ENCODE measurements at places on chromosomes 6 and 20.
A peak's percentile ranks its signal among the peaks of the same experiment; 100 is the strongest.

DNA sequence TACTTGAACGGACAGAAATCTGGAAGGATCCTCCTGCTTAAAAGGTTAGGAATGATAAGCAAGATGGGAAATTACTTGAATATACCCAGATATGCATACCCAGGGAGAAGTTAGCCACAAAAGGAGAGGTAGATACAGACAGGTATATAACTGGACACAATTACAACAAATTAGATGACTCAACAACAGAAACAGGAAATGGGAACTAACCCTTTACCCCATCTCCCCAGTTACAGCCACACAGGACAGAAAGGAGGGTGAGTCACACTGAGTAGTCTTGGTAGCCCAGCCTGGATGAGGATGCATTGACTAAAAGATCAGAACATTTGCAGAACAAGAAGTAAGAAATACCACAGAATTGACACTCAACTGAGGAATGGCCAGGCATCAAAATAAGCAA lies 61.2 kb downstream of the C6orf52 start:
- DNase-seq: no peak

DNA sequence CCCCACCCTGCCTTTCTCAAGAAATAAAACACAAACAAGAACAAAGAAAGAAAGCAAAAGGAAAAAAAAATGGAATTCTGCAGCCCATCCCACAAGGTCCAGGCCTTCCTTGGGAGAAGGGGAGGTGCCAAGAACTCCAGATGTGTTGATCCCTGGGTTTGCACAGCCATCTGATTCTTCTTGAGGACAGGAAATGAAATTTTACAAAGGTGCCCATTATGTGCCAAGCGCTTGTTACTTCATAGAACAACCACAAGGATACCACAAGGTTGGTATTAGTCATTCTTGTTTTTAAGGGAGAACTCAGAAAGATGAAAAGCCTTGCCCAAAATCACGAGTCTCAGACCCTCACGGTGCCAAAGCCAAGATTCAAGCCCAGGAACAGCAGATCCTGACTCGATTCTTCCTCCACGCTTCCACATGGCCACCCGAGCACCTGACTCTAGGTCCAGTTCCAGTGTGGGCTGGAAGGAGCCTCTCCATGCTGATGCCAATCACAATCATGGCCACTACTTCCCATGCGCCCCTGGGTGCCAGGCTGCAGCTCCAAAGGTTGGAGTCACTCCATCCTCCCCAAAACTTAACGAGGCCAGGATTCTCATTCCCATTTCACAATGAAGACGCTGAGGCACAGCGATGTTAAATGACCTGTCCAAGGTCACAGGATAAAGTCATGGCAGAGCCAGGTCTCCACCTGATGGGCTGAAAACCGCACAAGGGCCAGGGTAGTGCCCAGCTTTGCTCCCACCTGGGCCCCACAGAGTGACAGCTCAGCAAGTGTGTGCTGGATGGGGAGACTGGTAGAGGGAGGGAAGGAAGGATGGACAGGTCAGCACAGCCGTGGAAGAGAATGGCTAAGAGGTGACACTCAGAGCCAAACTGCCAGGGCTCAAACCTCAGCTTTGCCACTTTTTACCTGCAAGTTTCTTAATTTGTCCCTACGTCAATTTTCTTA lies 66.7 kb upstream of the TOP1 start:
- no peak for DNase-seq

DNA sequence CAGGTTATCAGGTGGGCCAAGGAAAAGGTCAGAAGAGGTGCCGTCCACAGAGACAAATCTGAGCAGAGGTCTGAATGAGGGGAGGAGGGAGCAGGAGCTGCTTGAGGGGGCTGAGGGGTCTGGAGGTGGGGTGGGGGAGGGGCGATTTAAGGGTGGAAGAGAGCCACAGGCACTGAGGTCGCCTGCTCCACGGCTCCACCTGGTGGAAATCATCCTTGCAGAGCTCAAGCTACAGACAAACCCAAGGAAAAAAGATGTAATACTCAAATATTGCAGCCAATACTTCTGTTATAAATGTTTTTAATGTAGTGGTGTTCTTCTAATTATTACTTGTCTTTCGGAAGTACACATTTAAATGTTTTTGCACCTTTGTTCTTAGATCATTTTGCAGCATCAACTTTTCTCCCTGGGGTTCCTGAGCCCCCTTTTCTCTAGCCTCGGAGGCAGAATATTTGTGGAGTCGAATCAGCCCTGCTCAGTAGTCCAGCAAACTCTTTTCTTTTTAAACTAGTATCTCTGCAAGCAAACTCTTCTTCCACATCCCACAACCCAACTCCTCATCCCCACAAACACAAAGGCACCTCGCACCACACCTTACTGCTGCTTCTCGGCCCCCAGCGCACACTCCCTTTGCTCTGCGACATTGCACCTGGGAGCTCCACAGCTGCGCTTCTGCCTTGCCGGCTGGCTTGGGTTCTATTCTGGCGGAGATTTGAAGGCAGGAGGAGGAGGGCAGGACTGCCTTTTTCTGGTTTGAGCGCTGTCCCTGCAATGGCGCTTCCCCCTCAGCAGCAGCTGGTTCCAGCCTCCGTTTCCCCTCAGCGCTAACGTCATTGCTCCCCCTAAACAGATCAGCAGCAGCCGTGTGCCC lies 51.0 kb upstream of the TFAP2A start:
- no peak for DNase-seq

- no peak for DNase-seq
Observed at GRCh38 chr6:90216072-90216977, 80.3 kb downstream of the BACH2 start.

DNA sequence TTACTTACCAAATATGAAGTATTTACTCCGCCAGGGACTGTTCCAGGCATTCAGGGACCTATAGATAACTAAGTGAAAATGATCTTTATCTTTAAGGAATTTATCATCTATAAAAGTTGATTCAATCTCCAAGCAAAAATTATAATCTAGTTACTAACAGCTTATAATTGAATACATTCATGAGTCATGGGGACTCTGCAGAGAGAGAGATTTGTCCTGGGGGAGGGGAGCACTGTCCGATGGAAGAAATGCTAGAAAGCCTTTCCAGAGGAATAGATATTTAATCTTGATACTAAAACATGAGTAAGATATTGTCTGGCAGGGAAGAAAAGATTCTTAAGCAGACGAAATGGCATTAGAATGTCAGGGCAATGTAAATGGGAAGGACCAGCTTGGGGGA lies 139.3 kb downstream of the CD164 start:
- DNase-seq: no peak

DNA sequence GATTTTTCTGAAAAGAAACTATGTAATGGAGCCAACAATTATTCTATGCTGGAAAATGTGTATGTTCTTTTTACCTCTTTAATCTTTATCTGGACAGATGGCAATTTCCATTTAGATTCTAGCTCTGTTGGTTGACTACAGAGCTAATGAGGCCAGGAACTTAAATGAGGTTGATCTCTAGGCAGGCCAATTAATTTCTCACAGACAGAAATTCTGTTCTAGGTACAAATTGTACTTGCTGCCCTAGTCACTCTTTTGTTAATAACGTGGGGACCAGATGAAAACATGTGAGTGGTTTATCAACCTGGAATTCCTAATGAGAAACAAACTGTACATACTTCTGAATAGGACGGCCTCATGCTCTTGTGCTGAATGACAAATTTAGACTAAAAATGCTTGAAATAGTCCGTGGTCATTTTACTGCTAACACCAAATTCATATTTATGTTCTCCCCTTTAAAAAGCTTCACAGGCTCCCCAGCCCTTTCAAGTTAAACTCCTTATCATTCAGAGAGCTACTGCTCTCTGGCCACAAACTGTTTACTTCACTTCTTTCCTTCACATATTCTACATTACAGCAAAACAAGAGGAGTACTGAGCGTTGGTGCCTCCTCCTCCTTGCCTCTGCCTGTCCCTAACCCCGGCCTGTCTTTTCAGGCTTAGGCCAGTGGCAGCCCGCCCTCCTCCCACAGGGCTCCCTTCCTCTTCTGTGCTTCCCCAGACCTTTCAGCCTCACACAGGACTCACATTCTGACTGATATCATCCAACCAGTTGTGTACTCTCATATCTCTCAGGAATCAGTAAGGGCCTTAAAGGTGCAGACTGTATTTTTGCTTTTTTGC lies 41.4 kb downstream of the DTNBP1 start:
- DNase-seq: peak; percentile 63

DNA sequence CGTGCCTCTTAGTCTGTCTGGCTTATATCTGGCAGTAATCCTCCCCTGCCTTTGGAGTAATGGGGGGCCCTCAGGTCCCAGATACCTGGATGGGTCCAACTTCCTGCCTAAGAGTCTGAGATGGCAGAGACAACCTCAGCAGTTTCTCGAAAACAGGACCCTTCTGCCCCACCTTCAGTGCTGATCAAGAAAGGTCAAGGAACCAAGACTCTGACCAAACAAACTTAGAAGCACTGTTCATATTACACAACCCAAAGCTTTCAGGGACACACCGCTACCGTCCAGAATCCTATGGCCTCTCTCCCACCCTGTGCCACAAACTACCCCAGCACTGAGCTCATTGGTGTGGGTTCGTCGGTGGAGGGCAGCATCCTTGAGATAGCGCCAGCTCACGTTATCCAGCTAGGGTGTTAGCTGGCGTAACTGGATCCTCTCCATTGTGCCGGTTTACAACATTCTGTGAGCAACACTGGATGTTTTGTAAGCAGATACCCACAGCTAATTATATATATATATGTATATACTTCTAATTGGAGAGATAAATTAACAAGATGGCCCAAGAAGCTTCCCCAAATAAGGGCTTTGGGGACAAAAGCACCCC lies 7.6 kb upstream of the TMC2 start:
- DNase-seq: no peak

- DNase-seq: no peak
Observed at GRCh38 chr6:3759646-3760232, 8.2 kb upstream of the PXDC1 start.

DNA sequence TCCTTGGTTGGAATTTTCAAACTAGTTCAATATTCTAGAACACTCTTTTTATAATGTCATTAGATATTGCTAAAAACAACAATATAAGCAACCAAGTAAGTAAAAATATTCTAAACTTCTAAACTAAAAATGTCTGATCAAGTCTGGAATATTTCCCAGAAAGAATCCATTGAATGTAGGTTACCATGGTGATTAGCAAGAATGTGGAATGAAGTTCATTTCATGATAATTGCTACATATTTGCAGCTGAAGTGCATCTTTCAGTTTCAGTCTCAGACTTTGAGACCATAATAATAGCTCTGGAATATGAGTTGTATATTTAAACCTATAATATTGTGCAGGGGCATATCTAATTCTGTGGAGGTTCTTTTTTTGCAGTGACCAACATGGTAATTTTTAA lies 61.0 kb upstream of the NKAIN2 start:
- no peak for DNase-seq
